Kidney tubule cell (primary cell): ENCODE measurements at places on chromosomes 3 and 15.

GRCh38 chr3:98259-98654 lies 98.3 kb upstream of the CHL1 start:
- DNase-seq = no peak

DNA sequence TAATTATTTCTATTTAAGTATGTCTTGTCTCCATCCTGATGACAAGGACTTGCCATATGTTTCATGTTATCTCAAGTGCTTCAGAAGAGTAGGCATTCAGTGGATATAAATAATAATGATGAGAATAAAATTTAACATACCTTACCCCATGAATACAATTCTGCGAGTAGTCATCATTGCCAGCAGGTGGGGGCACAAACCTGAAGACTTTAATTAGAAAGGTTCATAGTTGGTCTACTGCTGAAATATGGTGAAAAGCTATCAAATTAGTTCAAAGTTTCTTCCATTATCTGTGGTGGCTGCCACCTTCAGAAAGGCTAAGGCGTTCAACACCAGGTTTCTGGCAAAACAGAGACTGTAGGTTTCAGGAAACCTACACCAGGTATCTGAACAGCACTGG lies 100.9 kb downstream of the P3H2 start:
- no peak for DNase-seq

DNA sequence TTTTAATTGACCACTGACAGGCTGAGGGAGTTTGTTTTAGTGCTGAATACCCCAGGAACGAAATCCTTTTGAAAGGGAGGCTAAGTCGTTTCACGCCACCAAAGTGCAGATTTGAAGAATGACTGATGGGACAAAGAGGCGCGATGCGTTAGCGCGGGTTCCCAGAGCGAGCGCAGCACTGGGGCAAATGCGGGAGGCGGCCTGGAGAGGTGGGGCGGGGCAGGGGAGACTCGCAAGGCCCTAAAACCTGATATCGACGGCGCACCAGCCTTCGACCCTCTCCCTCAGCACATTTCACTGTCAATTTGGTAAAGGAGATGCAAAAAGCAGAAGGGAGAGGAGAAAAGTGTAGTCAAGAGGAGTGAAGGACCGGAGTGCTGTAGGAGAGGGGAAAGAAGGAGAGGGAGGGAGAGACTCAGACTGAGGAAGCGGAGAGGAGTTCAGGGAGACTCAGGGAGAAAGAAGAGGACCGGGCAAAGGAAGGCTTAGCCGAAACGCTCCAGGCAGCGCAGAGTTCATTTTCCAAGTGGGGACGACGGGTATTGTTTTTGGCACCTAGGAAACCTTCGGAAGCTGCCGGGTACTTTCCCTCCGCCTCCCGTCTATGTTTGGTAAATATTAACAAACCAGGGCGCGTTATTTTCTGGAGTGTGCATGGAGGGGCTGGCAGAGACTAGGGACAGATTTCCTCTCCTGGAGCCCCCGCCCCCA lies 3.8 kb upstream of the FOXB1 start:
- DNase-seq = peak; percentile 37

DNA sequence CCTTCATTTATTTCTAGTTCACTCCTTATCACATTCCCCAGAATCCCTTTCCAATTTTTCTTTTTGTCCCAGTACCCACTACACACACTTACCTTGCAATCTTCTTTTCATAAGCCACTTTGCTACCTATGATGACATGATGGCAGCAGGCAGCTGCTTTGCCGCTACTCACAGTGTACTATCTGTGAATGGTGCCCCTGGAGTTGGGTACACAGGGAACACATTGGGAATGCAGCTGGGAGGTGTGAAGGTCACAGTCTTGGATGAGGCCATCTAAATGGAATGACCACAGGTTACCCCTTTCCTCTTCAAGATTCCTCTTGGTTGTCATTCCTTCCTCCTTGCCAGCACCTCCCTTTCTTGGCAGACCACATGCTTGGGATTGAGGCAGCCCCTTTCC lies 20.8 kb upstream of the TNIK start:
- no peak for DNase-seq

- peak; percentile 55 for DNase-seq
Measured at GRCh38 chr3:21645121-21645897, 105.7 kb downstream of the ZNF385D start.

- peak; percentile 84 for DNase-seq
Measured at GRCh38 chr3:161349529-161350312, 21.6 kb downstream of the SPTSSB start.

- no peak for DNase-seq
Measured at GRCh38 chr3:143267989-143268388, 148.4 kb downstream of the CHST2 start.

- DNase-seq = no peak
Measured at GRCh38 chr3:150249779-150250470, 158.2 kb upstream of the TSC22D2 start.

DNA sequence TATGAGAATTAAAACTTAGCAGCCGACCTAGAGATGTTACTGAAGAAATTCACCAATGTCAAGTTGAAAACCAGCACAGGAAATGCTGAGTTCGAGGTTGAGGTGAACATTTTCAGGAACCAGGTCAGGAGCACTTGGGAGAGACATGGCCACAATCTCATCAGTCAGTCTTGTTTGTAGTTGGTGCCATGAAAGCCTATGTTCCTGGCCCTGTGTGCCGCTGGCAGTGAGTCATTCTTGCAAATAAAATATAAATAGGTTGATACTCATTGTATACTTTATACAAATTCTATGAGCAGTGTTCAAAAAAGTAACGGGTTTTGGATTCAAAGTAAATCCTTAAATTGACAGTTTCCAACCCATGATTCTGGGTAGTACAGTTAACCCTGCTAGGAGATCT lies 1.5 kb upstream of the FSIP1 start:
- DNase-seq = no peak

- no peak for DNase-seq
Measured at GRCh38 chr3:141440942-141441341, 45.9 kb upstream of the RASA2 start.

DNA sequence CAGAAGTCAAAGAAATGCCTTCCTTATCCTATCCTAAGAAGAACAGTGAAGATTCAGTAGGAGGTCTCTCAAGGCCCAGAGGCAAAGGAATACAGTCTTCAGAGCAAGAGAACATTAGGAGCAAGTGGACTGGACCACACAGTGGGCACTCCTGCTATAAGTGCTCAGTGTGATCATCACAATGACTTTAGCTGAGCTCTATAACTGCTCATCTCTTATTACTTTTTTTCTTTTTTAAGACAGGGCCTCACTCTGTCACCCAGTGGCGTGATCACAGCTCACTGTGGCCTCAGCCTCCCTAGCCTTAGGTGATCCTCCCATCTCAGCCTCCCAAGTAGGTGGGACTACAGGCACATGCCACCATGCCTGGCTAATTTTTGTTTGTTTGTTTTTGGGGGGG lies 48.1 kb downstream of the COL8A1 start:
- DNase-seq = no peak

DNA sequence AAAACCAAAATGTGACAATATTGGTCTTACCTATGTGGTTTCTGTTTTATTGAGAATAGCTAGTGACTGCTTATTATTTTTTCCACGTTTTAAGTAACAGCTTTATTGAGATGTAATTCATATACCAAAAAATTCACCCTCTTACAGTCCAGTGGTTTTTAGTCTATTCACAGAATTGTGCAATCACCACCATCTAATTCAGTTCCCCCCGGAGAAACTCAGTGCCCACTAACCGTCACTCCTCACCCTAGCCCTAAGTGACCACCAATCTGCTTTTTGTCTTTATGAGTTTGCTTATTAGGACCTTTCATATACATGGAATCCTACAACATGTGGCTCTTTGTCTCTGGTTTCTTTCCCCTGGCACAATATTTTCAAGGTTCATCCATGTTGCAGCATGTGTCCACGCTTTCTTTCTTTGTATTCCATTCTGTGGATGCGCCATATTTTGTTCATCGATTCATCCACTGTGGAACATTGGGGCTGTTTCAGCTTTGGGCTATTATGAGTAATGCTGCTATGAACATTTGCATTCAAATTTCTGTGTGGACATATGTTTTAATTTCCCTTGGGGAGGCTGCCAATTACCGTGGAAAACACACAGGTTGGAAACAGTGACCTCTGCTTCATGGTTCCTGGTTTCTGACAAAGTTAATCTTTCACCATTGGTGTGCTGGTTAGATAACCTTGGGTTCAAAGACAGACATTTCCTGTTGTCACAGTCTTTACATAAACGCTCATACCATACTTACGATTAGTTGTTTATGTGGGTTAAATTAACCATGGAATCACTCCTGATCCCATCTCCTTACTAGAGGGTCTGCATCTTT lies 3.2 kb upstream of the BCL2L10 start:
- DNase-seq = peak; percentile 51

DNA sequence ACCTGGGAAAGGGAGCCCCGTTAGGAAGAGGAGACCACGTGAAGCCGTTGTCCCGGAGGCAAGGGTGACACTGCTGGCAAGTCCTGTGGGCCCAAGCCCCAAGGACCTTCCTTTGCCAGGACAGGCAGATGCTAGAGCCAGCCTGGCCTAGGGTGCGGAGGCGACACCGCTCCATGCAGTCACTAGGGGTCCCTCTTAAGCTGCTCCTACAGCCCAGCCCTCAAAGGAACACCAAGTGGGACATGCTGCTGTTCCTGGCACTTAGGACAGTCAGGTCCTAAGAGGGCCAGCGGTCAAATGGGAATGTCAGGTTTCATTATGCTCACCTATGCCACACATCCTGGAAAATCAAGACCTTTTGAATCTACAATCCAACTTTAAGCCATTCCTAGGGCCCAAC lies 59.7 kb downstream of the RPN1 start:
- DNase-seq = no peak

- peak; percentile 48 for DNase-seq
Measured at GRCh38 chr3:107206141-107206540, 171.1 kb upstream of the CCDC54 start.

- no peak for DNase-seq
Measured at GRCh38 chr3:40877631-40878463, 321.5 kb upstream of the CTNNB1 start.

DNA sequence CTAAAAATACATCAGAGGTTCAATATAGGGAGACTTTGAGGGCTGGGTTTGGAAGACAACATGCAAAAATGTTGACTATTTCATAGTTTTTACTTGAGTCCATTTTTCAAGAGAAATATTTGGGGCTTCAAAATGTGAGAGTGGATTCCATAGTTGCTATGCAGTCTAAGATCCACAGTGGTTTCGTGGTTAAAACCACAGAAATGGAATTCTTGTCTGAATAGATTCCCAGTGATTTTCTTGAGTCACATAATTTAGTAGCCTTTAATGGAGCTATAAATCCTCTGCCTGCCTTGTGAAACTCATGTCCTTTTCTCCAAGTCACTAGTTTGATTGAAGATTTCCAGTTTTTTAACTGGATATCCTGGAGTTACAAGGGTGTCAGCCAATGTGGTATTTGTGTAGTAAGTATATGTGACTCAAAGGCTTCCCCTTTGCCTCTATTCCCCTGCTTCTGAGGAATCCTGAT lies 94.7 kb upstream of the RBMS3 start:
- DNase-seq = peak; percentile 99

DNA sequence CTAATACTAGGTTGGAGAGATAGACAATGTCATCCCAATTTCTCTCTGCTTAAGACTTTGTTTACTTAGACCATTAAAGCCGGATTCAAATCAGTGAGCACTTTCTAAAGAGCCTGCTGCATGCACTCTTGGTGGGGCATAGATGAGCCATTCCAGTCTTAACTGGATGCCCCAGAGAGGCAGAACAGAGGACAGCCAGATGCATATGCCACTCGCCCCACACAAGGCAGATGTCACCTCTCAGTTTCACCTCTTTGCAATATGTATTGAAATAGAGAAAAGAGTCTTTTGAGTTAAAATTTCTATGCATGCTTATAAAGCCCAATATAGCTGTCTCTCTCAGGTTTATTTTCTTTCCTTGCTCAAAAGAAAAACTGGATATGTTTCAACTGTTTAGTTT lies 89.5 kb downstream of the LARS2 start:
- DNase-seq = no peak

DNA sequence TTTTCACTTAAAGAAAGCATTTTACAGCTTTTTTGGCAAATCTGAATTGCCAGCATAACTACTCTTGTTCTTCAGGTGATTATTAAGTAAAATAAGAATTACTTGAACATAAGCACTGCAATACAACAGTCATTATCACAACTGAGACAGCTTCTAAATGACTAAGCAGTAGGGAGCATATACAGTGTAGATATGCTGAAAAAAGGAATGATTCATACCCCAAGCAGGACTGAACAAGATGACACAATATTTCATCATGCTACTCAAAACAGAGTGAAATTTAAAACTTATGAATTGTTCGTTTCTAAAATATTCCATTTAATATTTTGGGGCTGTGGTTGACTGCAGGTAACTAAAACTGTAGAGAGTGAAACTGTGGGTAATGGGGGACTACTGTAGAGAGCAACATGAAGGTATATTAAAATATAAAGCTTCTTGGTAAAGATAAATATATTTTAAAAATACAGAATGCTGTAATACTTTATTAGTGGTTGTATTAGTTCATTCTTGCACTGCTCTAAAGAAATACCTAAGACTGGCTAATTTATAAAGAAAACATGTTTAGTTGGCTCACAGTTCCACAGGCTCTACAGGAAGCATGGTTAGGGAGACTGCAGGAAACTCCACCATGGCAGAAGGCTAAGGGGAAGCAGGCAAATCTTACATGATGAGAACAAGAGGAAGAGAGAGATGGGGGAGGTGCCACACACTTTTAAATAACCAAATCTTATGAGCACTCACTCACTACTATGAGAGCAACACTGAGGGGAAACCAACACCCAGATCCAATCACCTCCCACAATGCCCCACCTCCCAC lies 84.8 kb downstream of the DCLK3 start:
- peak; percentile 93 for DNase-seq

GRCh38 chr3:42195879-42196330 lies 70.1 kb downstream of the CCK start:
- no peak for DNase-seq

GRCh38 chr3:58353722-58354553 lies 21.2 kb downstream of the PXK start:
- DNase-seq = no peak

- no peak for DNase-seq
Measured at GRCh38 chr3:22115581-22115980, 364.6 kb upstream of the ZNF385D start.

- DNase-seq = peak; percentile 22
Measured at GRCh38 chr15:69784798-69785566, 312.7 kb downstream of the TLE3 start.

- peak; percentile 13 for DNase-seq
Measured at GRCh38 chr3:53974324-53974723, 82.7 kb upstream of the SELENOK start.

GRCh38 chr3:61875976-61876671 lies 314.8 kb downstream of the PTPRG start:
- no peak for DNase-seq

- peak; percentile 66 for DNase-seq
Measured at GRCh38 chr15:27059610-27060202, 88.7 kb downstream of the GABRG3 start.

DNA sequence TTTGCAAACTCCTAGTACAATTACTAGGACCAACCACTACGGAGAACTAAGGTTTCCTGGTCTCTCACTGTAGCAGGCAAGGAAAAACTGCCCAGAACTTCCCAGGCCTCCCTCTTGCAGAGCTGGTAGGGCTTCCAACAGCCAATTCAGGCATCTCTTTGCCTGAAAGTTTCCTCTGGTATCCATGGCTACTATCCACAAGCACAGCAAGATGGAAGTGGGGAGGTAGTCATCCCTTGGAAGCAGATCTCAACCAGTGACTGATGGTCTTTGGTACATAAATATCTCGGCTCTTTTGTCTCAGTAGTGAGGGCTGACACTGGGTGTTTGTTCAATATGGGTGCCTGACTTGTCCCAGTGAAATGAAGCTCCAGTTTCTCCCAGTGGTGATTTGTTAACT lies 201.3 kb upstream of the MRPL3 start:
- DNase-seq = peak; percentile 29

GRCh38 chr15:68615301-68615700 lies 36.5 kb downstream of the CORO2B start:
- DNase-seq = no peak

GRCh38 chr3:71360180-71360579 lies 223.3 kb downstream of the FOXP1 start:
- peak; percentile 84 for DNase-seq
